Activated CD8-positive, alpha-beta memory T cell treated with anti-CD3 and anti-CD28 coated beads, Interleukin-2, amount 10 ng/mL, durations not matched to agents 7 days and 5 days (primary cell): ENCODE measurements at places on chromosomes 6 and 20. TPM values are rescaled to one million over a fixed set of nuclear protein-coding genes. Genes with fewer than 3 reads are reported as not detected.

OOEP gene
- 0.40 TPM for total RNA-seq

CALHM5 gene
- total RNA-seq, result not detected

OPRM1 gene
- not detected for total RNA-seq

PRRT1 gene
- 0.28 TPM for total RNA-seq

PNPLA1 gene
- total RNA-seq, result not detected

HRH3 gene
- total RNA-seq, result not detected

MDN1 gene
- total RNA-seq, result 56.2 TPM

SAPCD1 gene
- 12.8 TPM for total RNA-seq

PPP1R16B gene
- total RNA-seq, result 128 TPM

MAPK13 gene
- 35.6 TPM for total RNA-seq

EFCAB8 gene
- 1.1 TPM for total RNA-seq

TCF21 gene
- total RNA-seq, result not detected

SLC4A11 gene
- total RNA-seq, result 6.0 TPM

APCDD1L gene
- not detected for total RNA-seq

RGS17 gene
- total RNA-seq, result not detected

PRICKLE4 gene
- total RNA-seq, result not detected

CST5 gene
- not detected for total RNA-seq

RBPJL gene
- total RNA-seq, result not detected

MRPL14 gene
- total RNA-seq, result 47.5 TPM

ADTRP gene
- total RNA-seq, result 2.0 TPM

SLC2A10 gene
- total RNA-seq, result not detected

ANKRD66 gene
- not detected for total RNA-seq

OR2B6 gene
- 0.23 TPM for total RNA-seq

EPB41L1 gene
- not detected for total RNA-seq

MAFB gene
- 0.09 TPM for total RNA-seq

TSPO2 gene
- total RNA-seq, result not detected

PI3 gene
- not detected for total RNA-seq

C20orf144 gene
- total RNA-seq, result 0.53 TPM

CST1 gene
- not detected for total RNA-seq

PSMA7 gene
- total RNA-seq, result 287 TPM

CLVS2 gene
- total RNA-seq, result not detected
